NT2/D1 (cell line): ENCODE measurements at places on chromosomes 7 and 10.

GRCh38 chr7:95867309-95867708, 95.0 kb downstream of the DYNC1I1 start:
- no peak for DNase-seq

GRCh38 chr10:50621968-50622705, 1.6 kb downstream of the SGMS1 start:
- no peak for DNase-seq

GRCh38 chr7:85328456-85328998, 141.7 kb upstream of the SEMA3D start:
- no peak for DNase-seq

GRCh38 chr10:63431962-63432797, 33.6 kb downstream of the JMJD1C start:
- DNase-seq = no peak

DNA sequence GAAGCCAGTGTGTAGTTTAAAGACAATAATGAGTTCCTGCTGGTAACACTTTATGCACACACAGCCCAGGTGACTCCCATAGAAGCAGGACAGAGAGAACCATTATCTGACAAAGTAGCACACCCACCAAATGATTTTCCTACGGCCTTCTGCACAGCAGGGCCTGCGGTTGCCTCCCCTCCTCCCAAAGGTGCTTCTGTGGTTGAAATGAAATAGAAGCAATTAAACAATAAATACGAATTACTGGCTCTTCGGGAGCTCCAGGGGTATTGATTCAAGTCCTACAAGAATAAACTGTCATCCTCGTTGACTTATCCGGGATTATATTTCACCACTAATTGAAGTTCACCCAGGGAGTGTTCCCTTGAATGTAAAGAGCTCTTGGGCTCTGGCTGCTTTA, 172.1 kb downstream of the ACTR3B start:
- DNase-seq = no peak

GRCh38 chr7:28980451-28981160, 22.5 kb upstream of the TRIL start:
- no peak for DNase-seq
